ENCODE measurements at places on chromosomes 5 and 9.
A peak's percentile ranks its signal among the peaks of the same experiment; 100 is the strongest.

DNA sequence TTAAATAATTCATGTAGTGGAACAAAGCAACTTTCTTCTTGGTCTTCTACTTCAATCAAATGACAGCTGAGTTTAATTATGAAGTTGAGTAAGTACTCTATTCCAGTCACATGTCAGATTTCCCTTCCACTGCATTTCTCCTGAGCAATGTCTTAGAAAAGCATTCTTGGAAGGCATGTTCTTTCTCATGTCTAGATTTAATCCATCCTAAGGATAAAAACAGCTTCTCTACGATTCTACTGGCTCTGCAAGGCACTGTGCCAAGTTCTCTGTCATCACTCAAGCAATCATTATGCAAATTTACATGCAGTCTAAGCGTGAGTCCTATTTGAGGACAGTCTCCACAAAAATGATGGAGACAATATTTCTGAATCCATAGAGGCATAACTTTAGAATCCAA lies 142.4 kb downstream of the YIPF5 start:
- DNase-seq = no peak

DNA sequence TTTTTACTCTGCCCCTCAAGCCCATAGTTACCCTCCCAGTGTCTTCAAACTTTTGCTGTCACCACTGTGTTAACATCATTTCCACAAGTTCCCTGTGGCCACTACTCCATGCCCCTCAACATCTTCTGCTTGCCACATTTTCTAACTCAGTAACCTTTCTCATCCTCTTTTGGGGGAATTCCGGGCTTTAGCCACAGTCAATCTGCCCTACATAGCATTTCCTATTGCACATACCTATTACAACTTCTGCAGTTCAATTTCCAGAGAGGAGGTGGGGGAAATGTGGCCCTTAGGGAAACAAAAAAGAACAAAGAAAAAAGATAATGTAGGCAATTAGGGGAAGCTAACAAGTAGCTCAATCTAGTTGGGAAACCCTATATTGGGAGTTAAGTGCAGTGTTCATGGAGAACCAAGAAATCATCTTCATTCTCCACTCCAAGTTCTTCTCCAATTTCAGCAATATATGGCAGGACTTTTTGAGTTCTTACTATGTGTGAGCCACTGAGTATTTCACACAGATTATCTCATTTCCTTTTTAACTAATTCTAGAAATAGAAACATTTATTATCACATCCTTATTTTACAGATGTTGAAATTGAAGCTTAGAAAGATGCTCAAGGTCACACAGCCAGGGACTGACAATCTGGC lies 40.2 kb upstream of the LPAR1 start:
- DNase-seq = no peak

DNA sequence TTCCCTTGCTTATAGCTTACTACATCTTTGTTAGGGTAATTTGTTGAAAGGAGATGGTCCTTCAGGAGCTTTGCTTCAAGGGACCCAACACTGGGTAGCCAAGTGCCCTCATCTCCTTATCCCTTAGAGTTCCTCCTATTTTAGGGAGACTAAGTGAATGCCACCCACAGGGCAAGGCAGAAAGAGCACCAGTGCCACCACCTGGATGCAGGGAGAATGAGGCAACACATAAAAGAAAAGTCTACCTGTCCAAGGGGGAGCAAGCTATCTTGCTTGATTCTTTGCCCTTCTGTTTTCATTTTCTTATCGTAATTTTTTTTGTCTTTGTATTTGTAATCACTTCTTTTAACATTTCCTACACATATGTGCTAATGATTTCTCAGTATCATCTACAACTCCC lies 205.5 kb downstream of the NPR3 start:
- DNase-seq = no peak

- no peak for DNase-seq
These were observed 35.9 kb downstream of the MAMDC2 start for GRCh38 chr9:70079417-70080037.

DNA sequence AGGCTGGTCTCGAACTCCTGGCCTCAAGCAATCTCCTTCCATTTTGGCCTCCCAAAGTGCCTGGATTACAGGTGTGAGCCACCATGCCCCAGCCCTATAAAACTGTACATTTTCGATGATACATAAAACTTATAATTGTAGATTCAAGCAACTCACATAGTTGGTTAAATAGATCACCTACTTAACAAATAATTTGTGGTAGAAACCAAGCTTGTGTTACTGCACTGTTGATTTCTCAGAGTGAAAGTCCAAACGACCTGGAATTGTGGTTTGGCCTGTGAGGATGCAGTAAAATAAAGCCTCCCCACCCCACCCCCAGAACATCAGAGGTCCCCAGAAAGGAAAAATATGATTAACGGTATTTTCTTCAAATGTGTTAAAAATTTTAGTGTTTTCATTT lies 92.7 kb downstream of the TRIO start:
- no peak for DNase-seq

DNA sequence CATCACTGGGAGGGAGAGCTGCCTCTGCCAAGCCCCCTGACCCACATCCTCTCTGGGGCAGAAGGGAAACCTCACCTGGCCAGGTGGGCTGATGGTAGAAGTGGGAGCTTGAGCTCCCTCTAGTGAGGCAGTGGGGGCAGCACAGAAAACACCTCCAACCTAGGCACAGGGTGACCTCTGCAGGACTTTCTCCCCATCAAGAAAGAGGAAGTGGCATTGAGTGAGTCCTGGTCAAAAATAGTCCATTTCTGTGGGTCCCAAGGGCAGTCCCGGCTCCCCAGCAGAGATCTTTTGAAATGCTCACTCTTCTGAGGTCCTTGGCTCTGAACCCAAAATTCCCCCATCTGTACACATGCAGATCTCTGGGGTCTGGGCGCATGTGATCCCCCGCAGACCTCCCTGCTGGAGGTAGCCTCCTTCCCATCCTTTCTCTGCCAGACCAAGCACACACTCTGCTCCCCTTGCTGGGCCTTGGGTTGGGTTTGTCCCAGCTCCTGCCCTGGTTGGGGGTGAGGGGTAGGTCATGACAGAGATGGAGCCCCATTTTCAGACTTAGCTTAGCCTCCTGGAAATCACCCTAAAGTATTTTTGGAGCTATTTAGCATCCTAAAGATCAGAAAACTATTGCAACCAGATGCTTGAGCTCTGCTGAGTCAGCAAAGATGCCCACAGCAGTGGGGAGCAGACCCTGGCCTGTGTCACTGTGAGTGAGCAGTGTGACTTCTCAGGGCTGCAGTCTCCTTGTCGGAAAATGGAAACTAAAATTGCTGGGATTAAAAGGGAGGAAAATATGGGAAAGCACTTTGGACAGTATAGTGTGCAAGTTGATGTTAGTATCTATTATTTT lies 41.6 kb upstream of the LCP2 start:
- peak; percentile 74 for DNase-seq

- DNase-seq = no peak
These were observed 67.8 kb upstream of the TBC1D2 start for GRCh38 chr9:98323051-98323830.

DNA sequence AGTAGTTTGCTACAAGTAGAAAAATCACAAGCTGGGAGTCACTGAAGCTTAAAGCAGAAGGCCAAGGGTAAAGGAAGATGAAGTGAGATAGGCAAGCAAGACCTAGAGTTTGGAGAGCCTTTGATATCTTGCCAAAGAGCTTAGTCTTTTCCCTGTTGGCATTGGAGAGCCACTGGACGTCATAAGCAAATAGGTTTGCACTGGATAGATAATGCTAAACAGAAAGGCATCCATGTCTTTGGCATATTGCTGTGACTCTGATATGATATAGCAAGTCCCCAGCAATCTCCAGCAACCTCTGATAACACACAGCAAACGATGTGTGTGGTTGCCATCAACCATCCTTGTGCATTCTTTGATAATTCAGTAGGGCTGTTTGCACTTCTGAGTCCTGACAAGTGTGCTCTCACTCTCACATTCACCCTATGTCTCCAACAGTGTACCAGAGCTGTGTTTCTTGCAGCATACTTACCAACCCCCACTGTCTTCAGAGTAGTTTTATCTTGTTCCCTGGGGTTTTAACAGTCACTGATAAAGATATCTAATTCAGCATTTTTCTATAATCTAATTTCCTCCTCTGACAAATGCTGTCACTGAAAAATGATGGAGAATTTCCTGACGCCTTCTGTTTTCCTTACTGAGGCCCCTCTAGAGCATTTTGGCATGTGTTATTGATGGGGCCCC lies 16.9 kb upstream of the FREM1 start:
- no peak for DNase-seq

DNA sequence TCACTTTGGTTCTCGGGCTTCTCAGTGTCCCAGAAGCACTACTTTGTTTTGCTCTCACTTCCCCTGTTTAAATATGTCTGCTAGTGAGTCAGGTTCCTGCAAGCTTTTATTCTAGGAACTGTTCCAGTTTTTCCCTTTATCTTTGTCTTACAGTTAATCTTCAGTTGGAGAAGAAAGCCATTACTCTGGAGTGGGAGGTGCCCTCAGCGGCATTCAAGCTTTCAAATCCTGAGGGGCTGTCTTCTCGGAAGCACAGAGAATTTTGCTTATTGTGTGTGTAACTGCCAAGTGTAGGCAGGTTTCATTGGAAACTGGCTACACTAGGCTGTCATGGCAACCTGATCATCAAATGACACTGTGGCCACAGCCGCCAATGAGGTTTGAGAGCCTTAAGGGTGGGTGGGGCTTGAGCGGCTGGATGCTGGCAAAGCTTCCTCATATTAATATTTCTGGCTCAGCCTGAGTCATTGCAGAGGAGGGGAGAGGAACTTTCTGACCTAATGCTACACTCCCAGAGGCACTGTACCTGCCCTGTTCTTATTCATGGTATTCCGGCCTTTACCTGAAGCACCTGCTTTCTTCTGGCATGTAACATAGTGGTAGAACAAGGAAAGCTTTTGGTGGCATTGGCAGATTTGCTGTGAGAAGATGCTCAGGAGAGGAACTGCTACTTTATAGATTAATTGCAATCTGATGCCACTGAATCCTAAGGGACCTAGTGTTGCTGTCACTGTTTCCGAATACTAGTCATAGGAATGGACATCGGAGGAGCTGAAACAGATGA lies 26.3 kb downstream of the SLC25A25 start:
- DNase-seq = peak; percentile 82

DNA sequence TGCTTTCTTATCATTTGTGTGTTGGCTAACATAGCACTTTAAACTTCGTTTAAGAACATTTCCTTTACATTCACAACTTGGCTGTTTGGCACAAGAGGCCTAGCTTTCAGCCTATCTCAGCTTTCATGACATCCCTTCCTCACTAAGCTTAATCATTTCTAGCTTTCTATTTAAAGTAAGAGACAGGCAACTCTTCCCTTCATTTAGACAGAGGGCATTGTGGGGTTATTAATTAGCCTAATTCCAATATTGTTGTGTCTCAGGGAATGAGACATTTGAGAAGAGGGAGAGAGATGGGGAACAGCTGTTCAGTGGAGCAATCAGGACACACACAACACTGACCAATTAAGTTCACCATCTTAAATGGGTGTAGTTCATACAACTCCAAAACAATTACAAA lies 51.0 kb upstream of the OR2K2 start:
- no peak for DNase-seq

DNA sequence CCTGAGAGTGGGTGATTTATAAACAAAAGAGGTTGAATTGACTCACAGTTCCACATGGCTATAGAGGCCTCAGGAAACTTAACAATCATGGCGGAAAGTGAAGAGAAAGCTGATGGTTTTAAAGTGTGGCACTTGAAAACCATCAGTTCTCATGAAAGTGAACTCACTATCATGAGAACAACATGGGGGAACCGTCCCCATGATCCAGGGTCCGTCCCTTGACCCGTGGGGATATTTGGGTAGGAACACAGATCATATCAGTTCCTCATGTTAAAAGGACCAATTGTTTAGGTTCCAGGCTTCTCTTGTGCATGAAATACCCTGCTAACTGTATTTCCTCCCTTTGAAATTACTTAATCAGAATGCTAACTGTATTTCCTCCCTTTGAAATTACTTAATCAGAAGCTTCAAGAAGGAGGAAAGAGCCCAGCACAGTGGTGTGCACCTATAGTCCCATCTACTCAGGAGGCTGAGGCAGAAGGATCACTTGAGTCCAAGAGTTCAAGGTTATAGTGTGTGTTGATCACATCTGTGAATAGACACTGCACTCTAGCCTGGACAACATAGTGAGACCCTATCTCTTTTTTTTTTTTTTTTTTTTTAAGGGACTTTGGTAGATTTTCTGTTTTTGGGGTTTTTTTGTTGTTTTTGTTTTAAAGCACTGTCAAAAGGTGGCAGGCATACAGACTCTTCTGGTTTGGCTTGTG lies 24.8 kb downstream of the TTC1 start:
- DNase-seq = no peak

- no peak for DNase-seq
These were observed 190.4 kb upstream of the IER5L start for GRCh38 chr9:129368444-129368978.

GRCh38 chr5:55960779-55961178 lies 34.0 kb downstream of the IL6ST start:
- no peak for DNase-seq

DNA sequence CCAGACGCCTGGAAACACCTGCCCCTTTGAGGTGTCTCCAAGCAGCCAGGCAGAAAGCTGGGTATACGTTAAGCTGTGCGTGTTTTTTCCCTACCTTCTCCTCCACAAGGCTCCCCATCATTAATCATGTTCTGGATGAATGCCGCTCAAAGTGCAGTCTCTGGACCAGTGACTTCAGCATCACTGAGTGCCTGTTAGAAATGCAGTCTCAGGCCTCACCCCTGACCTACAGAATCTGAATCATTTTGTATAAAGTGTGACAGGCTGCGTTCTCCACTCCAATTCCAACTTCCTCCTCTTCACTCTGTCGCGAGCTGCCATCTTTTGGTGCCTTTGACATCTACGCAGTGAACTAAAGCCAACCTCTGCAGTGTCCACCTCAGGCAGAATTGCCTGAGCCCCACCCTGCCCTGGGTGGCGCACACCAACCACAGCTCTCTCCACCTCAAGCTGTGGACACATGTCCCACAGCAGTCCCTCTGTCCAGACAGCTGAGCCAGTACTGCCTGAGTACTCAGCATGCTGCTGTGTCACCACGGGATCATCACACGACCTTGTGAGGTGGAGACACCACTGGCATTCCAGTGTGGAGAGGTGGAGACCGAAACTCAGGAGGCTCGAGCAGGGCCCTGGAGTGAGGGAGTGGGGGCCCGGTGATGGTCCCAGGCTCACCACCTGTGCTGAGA lies 14.2 kb downstream of the PTPN3 start:
- no peak for DNase-seq

DNA sequence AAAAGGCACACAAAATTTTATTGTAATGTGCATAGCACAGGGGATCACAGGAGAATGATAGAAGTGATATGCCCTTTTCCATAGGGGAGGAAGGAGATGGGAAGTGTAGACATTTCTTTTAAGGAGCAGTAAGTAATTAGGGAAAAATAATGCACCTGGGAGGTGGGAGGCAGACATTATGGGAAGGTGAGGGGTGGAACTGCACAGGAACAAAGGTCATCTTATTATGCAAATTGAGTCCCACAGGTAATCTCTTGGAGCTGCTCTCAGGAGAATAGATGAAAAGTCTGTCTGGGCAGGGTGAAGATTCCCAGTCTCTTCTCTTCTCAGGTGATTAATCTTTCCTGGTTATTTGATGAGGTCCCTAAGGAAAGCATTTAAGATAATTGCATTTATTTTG lies 331.5 kb downstream of the ENC1 start:
- DNase-seq = no peak
